HAP-1 (cell line): ENCODE measurements at places on chromosomes 6 and 20.

DNA sequence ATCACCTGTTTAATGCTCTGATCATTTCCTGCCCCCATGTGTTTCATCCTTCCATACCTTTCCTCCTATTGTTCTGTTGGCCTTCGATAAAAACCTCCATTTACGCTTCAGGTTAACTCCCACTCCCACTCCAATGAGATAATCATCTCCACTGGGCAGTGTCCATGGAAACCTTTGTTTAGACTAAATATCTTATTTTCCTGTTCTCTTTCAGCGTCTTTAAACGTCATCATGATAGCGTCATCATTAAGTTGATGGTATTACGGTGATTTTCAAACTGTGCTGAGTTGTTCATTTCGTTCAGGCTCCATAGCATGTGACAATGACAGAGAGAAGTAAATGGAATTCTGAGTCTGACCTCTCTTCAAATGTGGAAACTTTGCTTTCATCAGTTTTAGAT lies 970.5 kb upstream of the SLC35B3 start:
- no peak for DNase-seq

GRCh38 chr6:38801305-38801704 lies 86.2 kb downstream of the DNAH8 start:
- no peak for DNase-seq

GRCh38 chr20:54218470-54218869 lies 10.6 kb downstream of the PFDN4 start:
- DNase-seq, result no peak

DNA sequence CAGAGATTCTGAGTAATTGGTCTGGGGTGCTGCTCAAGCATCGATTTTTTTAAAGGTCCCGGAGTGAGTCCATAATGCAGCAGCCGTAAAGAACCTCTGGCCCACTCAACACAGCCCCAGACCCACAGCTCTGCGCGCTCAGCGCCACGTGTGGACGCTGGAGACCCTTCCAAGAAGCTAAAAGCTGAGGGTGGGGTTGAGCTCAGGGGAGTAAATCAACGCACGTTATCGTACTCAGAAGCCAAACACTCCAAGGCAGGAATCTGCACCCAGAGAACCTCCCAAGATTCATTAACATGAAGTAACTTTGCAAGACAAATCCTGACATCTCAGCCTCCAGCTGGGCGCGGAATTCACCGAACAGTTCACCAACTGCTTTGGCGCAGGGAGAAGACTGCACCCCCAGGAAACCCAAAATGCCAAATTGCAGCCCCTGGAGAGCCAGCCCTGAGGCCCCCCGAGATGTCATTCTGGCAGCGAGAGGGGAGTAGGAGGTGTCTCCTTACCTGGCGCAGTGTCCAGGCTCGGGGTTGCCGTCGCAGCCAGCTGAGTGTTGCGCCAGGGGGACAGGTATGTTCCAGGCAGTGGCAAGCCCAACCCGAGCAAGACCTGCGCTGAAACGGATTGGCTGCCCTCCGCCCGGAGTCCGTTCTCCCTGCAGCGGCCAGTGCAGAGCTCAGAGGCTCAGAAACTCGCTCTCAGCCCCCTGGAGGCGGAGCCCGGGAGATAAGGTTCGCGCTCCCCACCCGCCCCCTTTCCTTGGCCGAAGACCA lies at the start of gene COL21A1:
Gene COL21A1 (minus strand): TSS at position 700 of the 773 bp plus-strand sequence. CDS start 64,962 bp downstream, outside the sequence.
- DNase-seq, result no peak

GRCh38 chr6:83417880-83418663 lies 12.8 kb downstream of the ME1 start:
- peak; percentile 14 for DNase-seq

DNA sequence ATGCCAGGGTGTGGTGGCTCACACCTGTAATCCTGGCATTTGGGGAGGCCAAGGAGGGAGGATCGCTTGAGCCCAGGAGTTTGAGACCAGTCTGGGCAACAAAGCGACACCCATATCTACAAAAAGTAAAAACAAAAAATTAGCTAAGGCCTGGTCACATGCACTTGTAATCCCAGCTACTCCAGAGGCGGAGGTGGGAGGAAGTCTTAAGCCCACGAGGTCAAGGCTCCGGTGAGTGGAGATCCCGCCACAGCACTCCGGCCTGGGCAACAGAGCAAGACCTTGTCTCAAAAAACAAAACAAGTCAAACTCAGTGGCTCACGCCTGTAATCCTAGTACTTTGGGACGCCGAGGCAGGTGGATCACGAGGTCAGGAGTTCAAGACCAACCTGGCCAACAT lies 35.6 kb downstream of the SRSF3 start:
- no peak for DNase-seq

DNA sequence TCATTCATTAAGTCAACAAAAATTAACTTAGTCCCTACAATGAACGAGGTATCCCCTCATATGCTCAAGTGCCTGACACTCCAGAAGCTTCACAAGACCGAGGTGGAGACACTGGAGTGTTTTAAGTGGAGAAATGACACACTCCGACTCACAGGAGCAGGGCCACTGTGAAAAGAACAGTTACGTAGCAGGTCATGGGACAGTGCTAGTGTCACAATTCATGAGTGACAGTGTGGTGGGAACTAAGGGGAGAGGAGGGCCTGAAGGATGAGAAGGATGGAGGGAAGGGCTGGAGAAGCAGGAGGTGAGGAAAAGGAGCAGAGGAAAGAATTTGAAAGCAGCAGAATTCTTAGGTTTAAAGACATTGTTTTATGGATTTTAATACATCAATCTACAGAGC lies 1.3 kb upstream of the HLA-A start:
- DNase-seq, result no peak

GRCh38 chr6:7331452-7331851 lies 18.5 kb upstream of the SSR1 start:
- DNase-seq, result no peak

GRCh38 chr20:1646975-1647431 lies 10.6 kb downstream of the SIRPG start:
- DNase-seq, result no peak

GRCh38 chr6:117558818-117559217 lies 43.5 kb downstream of the GOPC start:
- no peak for DNase-seq

GRCh38 chr6:11318835-11319813 lies 86.7 kb upstream of the NEDD9 start:
- DNase-seq, result no peak

DNA sequence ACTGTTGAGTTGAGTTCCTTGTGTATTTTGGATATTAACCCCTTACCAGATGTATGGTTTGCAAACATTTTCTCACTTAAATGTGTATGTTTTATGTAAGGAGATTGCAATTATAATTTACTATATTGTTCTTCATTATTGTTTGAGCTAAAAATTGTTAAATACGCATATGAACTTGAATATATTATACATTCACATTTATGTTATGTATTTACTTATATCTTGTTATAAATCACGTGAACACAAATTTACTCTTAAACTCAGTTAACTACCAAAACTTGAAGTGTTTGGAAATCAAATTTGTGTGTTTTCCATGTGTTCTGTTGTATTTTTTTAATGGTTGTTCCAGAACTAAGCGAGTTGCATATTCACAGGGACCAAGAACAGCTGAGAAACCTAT lies 18.3 kb downstream of the CDC40 start:
- no peak for DNase-seq
